Stimulated activated CD4-positive, alpha-beta T cell treated with anti-CD3 and anti-CD28 coated beads, Interleukin-1b, Interleukin-23, amount 100 ng/mL, for 24 hours (primary cell): ENCODE measurements at places on chromosomes 6 and 20.

DNA sequence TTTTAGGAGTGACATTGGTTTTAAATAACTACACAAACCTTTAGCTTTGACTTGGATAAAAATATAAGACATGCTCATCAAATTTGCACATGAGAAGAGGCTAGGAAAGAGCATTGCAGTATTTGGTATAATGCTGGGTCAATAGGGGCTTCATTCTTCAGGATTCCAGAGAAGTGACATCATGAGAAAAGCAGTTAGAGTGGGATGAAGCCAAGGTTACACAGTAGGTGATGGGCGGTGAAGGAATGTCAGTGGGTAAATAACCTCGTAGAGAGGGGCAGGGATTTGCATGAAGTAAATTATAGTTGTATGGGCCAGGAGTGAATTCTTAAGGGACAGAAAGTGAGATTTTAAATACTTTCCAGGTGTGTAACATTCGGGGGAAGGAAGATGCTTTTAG, 216.2 kb downstream of the RFPL4B start:
- DNase-seq: no peak

DNA sequence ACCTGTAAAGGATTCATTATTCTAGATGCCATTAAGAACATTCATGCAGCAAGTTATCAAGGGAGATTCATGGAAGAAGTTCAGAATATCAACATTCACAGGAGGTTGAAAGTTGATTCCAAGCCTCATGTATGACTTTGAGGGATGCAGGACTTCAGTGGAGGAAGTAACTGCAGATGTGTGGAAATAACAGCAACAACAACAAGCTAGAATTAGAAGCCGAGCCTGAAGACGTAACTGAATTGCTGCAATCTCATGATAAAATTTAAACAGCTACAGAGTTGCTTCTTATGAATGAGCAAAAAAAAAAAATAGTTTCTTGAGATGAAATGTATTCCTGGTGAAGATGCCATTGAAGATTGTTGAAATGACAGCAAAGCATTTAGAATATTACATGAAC, 73.3 kb upstream of the NXT1 start:
- DNase-seq: no peak

DNA sequence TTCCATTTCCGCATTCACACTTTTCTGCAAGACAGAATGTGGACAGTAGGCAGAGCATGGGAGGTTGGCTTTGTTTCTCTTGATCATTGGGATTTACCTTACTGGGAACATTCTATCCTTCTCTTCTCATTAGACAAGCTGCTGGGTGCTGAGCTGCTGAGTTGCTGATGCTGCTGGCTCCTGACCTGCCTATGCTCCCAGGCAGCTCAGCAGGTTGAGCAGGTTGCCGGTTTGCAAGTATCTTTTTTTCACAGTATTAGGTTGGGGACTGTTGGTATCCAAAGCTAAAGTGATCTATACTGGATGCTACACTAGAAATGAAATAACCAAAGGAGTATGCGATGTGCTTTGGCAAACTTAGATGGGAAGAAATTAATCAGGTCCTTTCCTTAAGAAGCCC, 23.7 kb upstream of the ADGRF4 start:
- no peak for DNase-seq

DNA sequence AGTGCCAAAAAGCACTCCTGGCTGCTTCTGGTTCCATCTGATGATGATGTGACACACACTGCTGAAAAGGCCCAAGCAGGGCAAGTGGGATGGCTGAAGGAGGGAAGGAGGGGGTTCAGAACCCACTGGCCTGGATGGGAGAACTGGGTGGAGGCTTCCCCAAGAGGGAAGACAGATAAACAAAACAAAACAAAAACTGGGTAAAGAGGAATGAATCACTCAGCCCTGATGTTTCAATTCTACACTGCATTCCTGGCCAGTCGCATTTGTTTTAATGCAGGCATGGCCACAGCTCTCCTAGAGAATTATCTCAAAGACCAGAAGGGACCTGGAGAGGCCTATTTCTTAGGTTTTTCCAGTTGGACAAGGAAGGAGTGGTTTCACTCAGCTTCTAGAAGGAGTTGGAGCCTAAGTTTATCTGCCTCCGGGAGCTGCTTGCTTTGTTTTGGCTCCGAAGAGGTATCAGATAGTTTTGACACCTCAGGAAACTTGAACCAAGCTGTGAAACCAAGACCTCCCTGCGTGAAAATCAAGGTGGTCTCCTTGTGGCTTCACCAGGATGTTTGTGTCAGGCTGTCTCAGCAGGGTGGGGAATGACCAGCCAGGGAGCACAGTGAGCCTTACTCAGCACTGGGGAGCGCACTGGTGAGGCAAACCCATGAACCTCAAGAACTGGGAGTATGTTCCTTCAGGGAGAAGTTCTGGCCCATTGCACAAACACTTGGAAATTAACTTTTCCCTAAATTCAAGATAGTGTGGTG, 16.1 kb downstream of the TTPAL start:
- no peak for DNase-seq

DNA sequence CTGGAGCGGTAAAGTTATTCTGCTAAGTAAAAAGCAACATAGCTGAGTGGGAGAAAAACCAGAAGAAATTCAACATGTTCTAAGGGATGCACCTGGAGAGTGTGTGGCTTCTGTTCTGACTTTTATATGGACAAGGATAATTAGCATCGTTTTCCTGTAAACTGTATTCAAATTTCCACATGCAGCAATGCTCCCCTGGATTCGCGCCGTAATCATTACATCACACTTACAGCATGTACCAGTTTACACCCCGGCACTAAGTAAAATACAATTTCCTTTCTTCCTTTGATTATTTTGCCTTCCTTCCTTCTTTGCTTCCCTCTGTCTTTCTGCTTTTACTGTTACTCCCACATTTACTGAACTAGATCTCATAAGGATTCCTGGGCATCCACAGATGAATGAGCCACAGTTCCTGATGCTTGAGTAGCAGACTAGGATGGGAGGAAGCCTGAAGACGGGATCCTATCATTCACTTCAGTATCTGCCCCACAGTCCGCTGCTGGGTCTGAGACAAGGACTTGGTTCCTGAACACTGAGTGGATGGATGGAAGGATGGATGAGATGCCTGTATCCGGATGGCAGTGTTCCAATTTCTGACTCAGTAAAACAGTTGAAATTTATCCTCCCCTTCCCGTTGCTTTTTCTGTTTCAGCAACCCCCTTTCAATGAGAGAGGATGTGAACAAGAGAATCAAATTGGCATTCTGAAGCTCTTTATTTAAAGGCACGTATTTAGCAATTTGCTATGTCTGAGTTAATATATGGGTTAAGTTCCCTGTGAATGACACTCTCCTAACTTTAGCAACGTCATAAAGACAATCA, 174.6 kb downstream of the GJA10 start:
- no peak for DNase-seq

GRCh38 chr6:34226066-34226465, 10.6 kb upstream of the HMGA1 start:
- DNase-seq: no peak

DNA sequence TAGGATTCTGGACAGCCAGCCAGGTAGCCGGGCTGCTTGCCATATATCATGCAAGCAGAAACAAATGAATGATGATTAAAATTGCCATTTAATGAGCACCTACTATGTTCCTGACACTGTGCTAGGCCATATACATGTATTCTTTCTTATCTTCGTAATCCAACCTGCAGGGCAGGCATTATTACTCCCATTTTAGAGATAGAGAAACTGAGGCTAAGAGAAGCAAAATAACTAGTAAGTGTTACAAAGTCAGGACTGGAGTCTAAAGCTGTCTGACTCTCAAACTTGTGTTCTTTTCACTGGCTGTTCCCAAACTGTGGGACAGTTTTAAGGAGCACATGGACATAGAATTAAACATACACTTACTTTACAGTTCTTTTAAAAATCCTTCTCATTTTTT, 2.0 kb downstream of the CD40 start:
- DNase-seq: no peak

DNA sequence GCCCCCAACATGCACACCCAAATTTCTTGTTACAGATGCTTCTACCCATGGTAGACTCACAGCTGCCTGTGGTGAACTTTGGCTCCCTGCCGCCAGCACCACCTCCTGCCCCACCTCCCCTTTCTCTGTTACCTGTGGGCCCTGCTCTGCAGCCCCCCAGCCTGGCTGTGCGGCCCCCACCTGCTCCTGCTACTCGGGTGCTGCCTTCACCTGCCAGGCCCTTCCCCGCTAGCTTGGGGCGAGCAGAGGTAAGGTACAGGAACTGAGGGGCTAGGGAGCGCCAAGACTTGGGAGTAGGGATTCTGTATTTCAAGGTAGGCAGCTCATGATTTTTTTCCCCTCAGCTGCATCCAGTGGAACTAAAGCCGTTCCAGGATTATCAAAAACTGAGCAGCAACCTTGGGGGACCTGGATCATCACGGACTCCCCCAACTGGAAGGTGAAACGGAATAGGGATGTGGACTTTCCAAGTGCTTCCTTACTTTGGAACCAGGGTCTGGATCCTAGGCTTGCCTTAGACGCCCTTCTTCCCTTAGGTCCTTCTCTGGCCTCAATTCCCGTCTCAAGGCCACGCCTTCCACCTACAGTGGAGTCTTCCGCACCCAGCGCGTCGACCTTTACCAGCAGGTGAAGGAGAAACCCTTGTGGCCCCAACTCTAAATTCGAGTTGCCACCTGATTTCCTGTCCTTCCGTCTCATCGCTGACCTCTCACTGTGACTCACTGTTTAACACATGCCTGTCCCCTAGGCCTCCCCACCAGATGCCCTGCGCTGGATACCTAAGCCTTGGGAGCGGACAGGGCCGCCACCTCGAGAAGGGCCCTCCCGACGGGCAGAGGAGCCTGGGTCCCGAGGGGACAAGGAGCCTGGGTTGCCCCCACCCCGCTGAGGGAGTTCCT, 15.5 kb downstream of the BAG6 start:
- DNase-seq: no peak

GRCh38 chr6:14729129-14729871, 516.6 kb upstream of the JARID2 start:
- DNase-seq: no peak

DNA sequence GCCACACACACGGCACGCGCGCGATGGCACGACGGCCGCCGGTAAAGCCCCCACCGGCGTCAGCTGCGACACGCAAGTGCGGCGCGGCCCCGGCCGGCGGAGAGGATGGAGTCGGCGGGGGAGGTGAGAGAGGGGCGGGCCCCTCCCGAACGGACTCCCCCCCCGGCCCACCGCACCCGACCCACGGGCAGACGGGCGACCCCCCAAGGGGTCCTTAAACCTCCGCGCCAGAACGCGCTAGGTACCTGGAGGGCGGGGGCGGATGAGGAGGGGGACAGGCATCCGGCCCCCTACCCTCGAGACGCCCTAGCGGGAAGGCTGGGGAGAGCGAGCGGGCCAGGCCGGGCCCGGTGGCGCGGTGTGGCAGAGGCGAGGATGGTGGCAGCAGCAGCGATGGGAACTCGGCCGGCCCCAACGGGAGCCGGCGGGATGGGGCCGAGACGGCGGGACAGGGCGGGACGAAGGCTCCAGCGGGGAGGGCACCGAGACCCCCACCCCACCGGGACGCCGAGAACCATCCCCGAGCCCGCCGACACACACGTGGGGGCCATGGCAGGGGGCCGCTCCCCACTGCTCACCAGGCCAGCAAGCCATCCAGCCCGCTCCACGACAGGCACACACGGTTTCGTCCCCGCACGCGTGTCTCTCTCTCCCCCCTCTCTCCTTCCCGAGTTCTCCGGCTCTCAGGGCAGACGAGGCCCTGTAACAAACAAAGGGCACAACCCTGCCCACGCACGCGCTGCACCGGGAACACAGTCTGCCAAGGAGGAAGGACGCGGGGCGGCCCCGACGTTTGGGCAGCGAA, 1515.4 kb upstream of the DEFB115 start:
- DNase-seq: no peak

GRCh38 chr20:13186043-13186774, 34.9 kb upstream of the ISM1 start:
- DNase-seq: no peak

- DNase-seq: no peak
Measured at GRCh38 chr6:81304466-81304865, 448.0 kb downstream of the TENT5A start.

GRCh38 chr6:26159357-26160273, 72.4 kb downstream of the HFE start:
- DNase-seq: no peak

GRCh38 chr6:166370489-166370888, 12.3 kb downstream of the MPC1 start:
- DNase-seq: no peak

- no peak for DNase-seq
Measured at GRCh38 chr6:113564371-113565171, 292.6 kb upstream of the MARCKS start.

- no peak for DNase-seq
Measured at GRCh38 chr6:65998544-65998943, 291.5 kb upstream of the EYS start.

- no peak for DNase-seq
Measured at GRCh38 chr6:1163501-1163900, 148.4 kb upstream of the FOXQ1 start.

DNA sequence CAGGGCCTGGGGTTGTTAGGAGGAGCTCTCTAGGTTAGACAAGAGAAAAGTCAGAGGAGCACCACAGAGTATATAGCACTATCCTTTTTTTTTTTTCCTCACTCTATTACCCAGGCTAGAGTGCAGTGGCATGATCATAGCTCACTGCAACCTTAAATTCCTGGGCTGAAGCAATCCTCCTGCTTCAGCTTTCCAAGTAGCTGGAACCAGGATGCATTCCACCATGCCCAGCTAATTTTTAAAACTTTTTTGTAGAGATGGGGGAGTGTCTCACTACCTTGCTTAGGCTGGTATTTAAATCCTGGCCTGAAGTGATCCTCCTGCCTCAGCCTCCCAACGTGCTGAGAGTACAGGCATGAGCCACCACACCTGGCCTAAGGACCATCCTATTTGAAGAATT, 19.3 kb upstream of the AKIRIN2 start:
- no peak for DNase-seq

DNA sequence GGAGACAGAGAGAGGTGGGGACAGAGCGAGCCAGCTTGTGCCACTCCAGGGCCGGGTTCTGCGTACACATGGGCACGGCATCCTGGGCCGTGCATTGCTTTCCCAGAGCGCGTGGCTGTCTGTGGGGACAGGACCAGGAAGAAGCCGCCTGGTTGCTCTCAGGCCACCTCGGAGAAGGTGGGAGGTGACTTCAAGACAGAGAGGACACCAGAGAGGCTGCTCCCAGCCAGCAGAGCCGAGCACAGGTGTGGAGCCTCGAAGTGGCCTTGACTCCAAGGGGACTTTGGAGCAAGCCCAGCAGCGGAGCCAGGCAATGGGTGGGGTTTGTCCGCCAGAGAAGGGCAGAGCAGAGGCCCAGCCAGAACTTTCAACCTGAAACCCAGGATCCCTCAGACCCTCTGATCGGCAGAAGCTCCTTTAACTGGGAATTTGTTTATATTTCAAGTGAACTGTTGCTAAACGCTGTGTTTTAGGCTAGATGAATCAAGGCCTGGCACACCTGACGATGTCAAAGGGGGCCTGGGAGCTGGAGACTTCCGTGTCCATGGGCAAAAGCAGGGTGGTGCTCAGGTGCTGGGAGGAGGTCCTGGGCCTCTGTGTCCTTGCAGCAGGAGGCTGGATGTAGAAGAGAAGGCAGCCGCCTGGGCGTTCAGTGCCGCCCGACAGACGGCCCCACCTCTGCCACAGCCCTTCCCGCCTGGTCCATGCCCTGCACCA, 262.1 kb downstream of the DLL1 start:
- no peak for DNase-seq
